Stimulated activated CD4-positive, alpha-beta T cell treated with anti-CD3 and anti-CD28 coated beads, Interleukin-12 subunit alpha, Interleukin-12 subunit beta, amount 100 ng/mL, for 4 hours (primary cell): ENCODE measurements at places on chromosomes 7 and 10.

GRCh38 chr7:104012835-104013234 lies 23.4 kb upstream of the RELN start:
- DNase-seq = no peak

GRCh38 chr7:50754241-50754640 lies 28.5 kb downstream of the GRB10 start:
- no peak for DNase-seq

GRCh38 chr10:43372765-43373361 lies 1.4 kb downstream of the FXYD4 start:
- no peak for DNase-seq

DNA sequence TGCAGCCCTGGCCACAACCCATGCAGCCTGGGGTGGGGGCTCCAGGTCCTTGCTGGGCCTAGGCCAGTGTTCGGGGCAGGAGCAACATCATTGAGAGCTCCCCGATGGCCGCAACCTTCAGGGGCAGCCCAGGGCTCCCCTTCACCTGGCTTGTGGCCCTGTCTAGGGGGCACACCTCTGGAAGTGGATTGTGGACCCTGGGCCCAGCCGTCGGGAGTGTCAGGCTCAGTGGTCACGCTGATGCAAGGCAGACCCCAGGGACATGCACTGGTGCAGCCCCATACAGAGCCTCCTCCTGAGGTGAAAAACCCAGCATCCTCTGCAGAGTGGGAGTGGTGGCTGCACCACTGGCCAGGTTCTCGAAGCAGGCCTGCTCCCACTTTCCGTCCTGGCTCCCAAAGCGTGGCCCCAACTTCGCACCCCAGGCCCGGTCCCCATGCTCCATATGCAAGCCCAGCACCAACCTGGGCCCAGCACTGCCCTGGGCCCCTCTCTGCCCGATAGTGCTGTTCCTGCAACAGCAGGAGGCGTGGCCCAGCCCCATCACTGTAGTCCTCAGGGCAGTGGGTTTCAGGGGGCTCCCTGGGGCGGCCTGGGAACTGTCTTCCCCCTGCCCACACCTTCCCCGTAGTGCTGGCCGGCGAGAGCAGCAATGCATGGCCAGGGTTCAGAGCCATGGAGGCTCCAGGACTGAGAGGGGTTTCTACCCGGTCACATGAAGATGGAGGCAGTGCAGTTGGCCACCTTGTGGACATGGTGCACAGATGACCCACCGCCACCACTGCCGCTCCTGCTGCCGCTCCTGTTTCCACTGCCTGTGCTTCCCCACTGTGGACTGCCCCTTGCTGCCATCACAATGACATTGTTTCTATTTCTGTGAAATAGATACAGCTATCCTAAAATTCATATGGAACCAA lies 303.9 kb upstream of the NRG3 start:
- DNase-seq = no peak
